Immature natural killer cell (primary cell): ENCODE measurements at places on chromosomes 1 and 21. TPM values are rescaled to one million over a fixed set of nuclear protein-coding genes. Genes with fewer than 3 reads are reported as not detected.

GRCh38 chr1:156083800-156084790 is 1.8 kb upstream of the MEX3A start:
- no peak for DNase-seq

GRCh38 chr21:45228171-45228641 is 59.5 kb downstream of the POFUT2 start:
- DNase-seq, result peak; percentile 80

DNA sequence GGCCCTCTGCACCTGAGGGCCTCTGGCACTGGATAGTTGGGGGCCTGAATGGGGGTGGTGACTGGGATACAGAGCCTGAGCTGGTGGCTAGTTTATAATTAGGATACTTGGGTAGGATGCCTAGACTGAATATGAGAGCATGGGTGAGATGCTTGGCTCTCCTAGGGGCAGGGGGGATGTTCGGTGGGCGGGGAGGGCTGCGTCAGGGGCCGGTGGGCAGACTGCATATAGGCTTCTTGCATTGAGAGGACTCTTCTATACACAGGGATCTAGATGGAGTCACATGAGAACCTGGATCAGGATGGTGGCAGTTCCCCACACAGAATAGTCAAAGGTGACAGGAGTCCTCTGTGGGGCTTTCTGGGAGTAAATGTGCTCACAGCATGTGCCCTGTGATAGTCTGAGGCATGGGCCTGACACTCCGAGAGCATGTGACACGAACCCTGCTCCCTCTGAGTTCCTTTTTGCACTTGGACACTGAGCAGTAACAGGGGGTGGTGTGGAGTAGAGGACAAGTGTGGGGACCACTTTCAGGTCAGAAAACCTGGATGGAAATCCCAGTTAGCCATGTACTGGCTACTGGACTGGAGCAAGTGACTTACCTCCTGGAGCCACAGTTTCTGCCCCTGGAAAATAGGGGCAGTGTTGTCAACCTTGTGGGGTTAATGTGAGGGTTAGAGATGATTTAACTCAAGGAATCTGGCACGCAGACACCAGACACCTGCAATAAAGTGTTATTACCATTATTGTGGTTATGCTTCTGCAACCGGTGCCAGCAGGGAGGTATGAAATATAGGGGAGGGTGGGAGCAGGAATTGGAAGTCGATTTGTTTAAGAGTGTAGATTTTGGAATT is 2.2 kb downstream of the MAP7D1 start:
- no peak for DNase-seq

The ACTRT2 gene
- not detected for polyA plus RNA-seq

The RIIAD1 gene
- not detected for polyA plus RNA-seq
